ENCODE measurements at places on chromosomes 3 and 15.

DNA sequence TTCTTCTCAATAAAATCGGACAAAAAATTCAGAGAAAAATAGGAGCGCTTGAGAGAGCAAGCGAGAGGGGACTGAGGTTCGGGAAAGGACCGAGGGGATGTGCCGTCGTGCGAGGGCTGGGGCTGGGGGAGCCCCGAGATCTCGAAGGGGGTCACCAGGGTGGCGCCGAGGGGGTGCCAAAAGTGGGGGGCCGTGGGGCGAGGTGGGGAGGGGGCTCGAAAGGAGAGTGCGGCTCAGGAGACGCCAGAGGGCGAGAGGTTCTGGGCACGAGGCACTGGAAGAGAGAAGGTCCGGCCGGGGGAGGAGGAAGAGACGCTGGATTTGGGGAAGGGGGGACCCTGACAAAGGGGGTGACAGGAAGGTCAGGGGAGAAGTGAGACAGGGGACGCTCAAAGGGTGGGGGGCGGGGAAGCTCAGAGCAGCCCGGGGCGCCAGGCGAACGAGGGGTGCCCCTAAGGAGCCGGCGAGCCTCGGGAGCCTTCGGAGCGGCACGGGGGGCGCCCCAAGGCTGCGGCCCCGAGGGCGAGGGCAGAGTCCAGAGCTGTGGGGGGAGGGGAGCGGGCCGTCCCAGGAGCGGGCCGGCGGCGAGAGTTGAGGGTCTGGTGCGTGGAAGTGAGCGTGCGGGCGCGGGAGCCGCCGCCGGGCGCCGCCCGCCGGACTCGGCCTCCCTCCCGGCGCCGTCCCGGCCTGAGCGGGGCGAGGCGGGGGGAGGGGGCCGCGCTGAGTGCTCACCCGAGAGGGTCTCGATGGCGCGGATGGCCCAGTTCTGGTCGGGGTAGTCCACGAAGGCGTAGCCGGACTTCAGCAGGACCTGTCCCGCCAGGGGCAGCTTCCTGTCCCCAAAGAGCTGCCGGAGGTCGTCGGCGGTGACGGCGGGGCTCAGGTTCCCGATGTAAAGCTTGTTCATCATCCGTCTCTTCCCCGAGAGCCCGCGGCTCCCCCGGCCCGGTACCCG lies 514 bp downstream of the IGF2BP2 start:
- DNase-seq: no peak

DNA sequence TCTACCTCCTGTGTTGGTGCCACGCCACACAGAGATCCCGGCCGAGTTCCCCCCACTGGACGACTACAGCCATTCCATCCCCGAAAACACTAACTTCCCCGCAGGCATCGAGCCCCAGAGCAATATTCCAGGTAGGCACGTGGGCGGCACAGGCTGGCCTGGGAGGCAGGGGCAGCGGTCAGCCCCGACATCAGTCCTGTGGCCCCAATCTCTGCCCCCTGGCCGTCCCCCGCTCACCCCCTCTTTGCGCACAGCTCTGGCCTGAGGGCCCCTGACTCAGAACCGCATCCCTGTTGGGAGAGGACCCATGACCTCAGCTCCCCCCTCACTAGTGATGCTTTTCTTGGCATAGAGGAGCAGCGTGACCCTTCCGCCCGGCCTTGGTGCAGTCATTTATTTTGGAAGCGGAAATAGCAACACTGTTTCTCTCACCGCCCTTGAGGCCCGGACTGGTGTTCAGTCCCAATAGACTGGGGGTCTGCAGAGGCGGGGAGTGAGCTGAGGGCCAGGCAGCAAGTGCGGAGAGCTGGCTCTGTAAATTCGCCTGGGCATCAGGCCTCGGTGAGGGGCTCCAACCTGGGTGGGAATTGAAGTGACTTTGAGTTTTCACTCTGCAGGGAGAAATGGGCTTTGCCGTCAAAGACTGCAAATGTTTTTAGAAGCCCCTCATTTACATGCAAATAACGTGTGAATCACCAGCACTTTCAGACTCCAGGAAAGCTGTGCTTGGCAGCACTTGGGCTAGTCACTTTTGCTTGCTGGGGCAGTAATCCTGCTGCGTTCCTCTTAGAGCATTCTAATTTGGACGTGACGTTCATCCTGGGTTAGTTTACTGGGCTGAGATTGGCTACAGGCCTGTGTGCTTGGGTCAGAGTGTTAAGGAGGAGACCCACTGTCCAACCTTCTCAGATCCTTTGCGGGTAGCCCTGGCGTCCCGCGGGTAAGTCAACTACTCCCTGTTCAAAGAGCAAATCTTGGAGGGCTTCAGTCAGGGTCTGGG lies 88.9 kb downstream of the AAGAB start:
- DNase-seq: peak; percentile 35

DNA sequence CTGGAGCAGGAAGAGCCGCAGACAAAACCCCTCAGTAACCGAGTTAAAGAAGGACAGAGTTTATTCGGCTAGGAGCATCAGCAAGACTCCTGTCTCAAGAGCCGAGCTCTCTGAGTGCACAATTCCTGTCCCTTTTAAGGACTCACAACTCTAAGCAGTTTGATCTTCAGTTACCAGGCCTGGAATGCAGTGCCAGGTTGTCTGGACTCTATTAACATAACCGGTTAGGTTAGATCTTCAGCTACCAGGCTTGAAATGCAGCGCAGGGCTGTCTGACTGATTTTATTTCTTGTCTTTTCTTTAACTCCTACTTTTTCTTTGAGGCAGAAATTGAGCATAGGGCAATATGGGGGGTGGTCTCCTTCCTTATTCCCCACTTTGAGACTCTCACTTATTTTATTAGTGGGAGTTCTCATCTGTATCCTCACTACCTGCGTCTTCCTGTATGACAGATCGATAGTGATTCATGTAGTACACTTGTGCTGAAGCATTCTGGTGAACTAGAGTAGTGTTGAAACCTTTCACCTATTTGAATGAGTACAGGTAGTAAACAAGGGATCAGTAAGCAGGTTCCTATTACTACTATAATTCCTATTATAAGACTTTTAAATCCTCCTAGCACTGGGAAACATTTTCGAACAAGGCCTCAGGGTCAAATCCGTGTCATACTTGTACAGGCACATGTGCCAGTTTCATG lies 325.0 kb downstream of the CGGBP1 start:
- DNase-seq: no peak

GRCh38 chr3:171806200-171807128 lies 3.8 kb downstream of the PLD1 start:
- no peak for DNase-seq

- no peak for DNase-seq
Measured at GRCh38 chr3:140292170-140292569, 357.2 kb downstream of the CLSTN2 start.

DNA sequence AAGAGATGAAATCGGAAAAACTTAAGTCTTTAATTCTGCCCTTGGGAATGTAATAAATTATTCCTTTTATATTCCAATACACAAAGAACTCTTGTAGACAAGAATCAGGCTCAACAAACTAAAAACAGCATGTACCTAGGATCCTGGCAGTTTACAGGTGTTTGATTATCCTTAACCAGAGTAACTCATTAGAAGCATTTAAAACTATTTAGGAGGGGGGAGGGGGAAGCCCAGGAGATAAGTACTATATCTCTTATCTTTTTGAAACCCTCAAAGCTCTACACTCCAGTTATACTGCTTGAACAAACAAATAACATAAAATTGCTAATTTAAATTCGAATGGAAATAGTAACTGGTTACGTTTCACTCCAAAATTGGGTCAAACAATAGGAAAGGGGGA lies 1.9 kb downstream of the CNBP start:
- DNase-seq: no peak

- DNase-seq: no peak
Measured at GRCh38 chr3:60528651-60529050, 722.6 kb downstream of the FHIT start.

DNA sequence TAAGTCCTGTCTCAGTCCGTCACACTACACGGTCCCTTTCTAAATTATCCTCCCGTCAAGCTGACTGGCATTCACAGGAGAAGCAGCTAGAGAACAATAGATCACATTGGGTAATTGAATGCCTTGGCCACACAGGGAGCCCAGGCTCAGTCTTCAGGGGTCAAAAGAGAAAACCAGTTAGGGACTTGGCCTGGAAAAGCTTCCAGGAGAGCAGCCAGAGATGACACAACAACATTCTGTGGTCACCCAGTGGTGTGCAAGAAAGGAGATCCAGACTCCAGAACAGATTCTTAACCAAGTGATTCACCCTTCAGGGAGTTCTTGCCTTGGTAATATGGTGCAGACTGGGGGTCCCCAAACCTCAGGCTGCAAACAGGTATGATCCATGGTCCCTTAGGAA lies 15.9 kb downstream of the ARHGAP31 start:
- no peak for DNase-seq

GRCh38 chr3:155138677-155139076 lies 58.6 kb downstream of the MME start:
- DNase-seq: no peak

DNA sequence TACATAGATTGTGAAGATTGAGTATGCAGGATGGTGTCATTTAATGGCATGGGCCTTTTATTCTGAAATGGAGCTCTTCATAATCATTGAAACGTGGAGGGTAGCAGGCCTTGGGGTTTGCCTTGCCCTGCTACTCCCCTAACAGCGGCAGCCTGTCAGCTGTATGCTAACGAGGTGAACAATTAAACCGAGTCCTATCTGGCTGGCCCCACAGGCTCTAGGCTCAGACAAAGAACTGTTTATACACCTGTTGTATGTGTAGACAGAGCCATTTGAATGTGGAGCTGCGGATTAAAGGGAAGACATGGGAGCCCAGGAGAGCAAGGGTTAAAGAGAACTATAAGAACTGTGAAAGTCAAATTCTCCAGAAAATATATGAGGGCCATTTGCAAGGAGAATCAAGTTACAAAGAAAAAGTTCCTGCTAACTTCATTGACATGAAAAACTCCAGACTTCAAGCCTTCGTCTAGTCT lies 116.7 kb upstream of the CGNL1 start:
- no peak for DNase-seq

GRCh38 chr3:22322861-22323260 lies 571.9 kb upstream of the ZNF385D start:
- no peak for DNase-seq

GRCh38 chr3:50609071-50609762 lies 2.4 kb downstream of the CISH start:
- DNase-seq: no peak

GRCh38 chr15:31887246-31887645 lies 143.1 kb upstream of the CHRNA7 start:
- DNase-seq: peak; percentile 0

- no peak for DNase-seq
Measured at GRCh38 chr15:47708161-47708980, 8.9 kb upstream of the SEMA6D start.

DNA sequence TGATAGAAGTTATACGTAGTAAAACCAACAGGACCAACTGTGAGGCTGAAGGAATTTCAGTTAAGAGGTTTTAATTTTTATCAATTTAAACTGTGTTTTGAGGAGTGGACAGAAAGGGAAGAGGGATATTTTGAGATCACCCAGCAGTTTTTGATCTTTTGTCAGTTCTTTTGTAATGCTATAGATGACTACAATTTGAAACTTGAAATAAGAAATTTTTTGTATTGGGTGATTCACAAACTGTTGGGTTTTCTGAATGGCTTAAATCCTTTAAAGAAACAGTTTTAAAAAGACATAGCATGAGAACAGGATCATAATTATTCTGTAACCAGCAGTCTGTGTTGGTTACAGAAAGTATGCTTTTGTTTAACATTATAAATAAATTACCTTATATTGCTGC lies 67.4 kb downstream of the TCF12 start:
- no peak for DNase-seq

DNA sequence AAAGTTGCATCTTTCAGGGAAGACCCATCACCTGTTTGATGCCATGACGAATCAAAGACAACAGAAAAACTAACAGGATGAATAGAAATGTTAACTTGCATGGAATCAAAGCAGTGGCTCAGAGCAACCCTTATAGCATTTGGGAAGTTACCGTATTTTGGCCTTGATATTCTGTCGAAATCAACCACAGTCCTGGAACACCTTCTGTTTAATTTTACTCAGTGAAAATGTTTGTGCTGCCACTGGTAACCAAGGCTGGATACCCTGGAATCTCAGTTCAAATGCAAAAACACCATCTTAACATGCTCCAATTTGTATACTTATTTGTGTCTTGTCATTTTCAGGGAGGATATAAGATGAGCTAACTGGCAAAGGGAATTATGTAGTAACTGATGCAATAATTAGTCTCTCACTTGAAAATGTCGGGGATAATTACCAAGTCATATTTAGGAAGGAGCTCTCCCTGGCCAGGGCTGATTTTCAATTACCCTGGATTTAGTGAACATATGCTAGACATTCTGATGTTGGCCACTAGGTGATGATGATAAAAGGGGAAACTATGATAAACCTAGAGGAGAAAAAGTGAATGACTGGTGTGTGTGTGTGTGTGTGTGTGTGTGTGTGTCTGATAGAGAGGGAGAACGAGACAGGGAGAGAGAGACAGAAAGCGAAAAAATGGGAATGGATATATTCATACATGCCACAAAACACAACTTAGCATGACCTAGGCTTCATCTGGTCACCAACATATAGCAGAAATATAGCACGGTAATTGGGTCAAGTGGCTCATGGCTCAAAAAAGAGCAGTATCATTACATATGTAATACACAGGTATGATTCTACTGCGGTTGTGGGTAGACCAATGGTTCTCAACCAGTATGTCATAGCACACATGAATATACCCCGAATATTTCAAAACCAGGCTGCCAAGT lies 19.0 kb upstream of the PRICKLE2 start:
- no peak for DNase-seq

- no peak for DNase-seq
Measured at GRCh38 chr3:61169621-61170251, 81.5 kb downstream of the FHIT start.

GRCh38 chr3:134302674-134303073 lies 52.0 kb upstream of the RYK start:
- no peak for DNase-seq

DNA sequence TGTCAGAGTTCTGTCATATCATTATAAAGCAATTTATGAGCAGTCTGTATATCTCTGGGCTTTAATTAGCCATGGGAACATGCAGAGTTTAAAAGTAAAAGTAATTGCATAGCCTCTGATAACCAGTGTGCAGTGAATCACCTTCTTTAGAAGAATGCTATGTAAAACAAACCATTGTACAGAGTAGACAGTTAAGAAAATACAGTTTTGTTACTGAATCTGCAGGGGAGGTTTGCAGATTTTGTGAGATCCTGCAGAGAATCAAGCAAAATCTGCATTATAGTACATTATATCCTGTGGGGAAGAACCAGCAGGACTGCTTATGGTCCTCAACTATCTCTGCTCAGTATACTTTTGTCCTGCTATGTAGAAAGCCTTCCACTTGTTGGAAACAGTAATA lies 396.2 kb upstream of the NAALADL2 start:
- no peak for DNase-seq

- peak; percentile 6 for DNase-seq
Measured at GRCh38 chr15:90915808-90916440, 12.8 kb downstream of the MAN2A2 start.

GRCh38 chr3:58324391-58325390 lies 8.0 kb upstream of the PXK start:
- DNase-seq: no peak

GRCh38 chr3:182936239-182936917 lies 44.0 kb downstream of the DCUN1D1 start:
- no peak for DNase-seq

- peak; percentile 84 for DNase-seq
Measured at GRCh38 chr3:137105277-137105977, 147.6 kb downstream of the IL20RB start.

- no peak for DNase-seq
Measured at GRCh38 chr15:36024031-36024688, 478.2 kb upstream of the DPH6 start.
